ENCODE measurements at places on chromosomes 12 and 14.

DNA sequence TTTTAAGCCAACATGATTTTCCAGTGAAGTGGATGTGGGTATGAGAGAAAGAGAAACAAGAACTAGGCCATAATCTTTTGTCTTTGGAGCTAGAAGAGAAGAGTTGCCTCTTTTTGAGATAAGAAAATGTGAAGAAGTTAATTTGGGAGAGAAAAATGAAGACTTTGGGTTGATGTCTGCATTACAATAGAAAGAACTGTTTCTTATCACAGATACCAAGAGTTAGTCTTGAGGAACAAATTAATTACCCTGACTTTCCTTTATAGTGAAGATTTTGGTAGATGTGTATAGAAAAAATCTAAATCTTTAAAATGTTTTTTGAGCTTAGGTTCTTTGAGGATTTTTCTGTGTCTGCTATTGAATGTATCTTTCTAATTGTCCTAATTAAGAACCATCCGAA, 4.2 kb downstream of the A2M start:
- no peak for DNase-seq

GRCh38 chr12:51884676-51885229, 3.1 kb upstream of the ANKRD33 start:
- no peak for DNase-seq

DNA sequence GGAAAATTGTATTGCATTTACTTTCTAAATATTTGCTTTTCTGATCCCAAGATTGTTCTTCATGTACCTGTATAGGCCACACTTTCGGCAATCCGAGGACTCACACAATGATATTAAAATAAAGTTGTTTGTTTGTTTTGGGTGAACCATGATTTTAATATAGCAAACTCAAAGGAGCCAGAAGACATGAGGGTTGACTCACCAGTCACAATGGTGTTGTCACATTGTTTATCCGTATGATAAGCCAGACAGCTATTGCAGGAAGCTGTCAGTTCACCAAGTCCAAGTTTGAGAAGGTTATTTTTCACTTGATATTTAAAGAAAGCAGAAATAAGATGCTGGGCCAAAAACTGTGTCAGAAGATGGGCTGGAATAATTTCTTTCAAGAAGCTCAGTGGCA, 67.1 kb upstream of the CPM start:
- no peak for DNase-seq

DNA sequence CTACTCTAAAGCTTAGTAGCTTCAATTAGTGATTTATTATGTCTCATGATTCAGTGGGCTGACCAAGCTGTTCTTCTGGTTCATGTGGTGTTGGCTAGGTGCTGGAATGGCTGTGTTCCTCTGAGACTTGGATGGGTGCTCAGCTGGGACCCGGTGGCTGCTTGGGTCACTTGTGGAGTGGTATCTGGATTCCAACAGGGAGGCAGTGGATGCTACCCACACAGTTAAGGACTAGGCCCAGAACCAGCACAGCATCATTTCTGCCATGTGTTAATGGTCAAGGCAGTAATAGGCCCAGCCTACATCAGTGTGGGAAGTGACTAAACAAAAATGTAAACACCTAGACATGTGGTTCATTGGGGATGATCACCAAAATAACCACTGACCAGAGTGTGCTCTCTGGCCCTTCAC, 72.2 kb downstream of the FGD4 start:
- DNase-seq, result no peak

GRCh38 chr12:3130057-3130830, 53.1 kb downstream of the TSPAN9 start:
- no peak for DNase-seq

Measured in stimulated activated naive CD4-positive, alpha-beta T cell treated with Interleukin-2 at 50 U/mL for 16 hours (primary cell).